ENCODE measurements at places on chromosomes 12 and 14.

- DNase-seq, result no peak
Observed at GRCh38 chr14:25904446-25904845, 693.4 kb downstream of the NOVA1 start.

DNA sequence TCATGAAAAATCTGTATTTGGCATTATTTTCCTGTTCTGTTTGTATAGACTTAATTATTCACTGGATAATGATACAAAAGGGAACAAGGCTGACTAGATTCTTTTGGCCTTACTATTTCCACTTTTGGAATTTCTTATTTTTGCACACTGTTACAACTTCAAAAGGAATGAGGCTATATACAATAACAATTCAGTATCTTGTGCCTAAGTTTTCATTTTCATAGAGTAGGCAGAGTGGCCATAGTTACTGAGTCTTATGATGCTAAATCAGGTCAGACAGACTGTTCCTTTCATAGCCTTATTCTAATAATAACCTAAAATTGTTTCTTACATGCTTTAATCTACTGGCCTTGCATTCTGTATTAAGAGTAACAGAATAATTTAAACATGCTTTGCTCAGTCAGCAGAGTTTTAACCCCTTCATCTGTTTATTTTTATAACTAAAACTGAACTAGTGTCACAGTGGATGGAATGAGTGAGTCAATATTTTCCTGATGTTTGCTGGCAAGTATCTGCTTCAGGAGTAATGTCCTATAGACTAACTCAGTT lies 10.5 kb downstream of the TTC8 start:
- DNase-seq, result no peak

- no peak for DNase-seq
Observed at GRCh38 chr12:1926251-1926657, 7.8 kb upstream of the CACNA2D4 start.

GRCh38 chr12:108820707-108821406 lies 36.5 kb downstream of the SSH1 start:
- no peak for DNase-seq
